ENCODE measurements at places on chromosomes 5 and 9.
A peak's percentile ranks its signal among the peaks of the same experiment; 100 is the strongest.

GRCh38 chr5:144191531-144191930 lies 20.9 kb downstream of the KCTD16 start:
- no peak for DNase-seq

GRCh38 chr9:87503430-87503829 lies 5.8 kb downstream of the DAPK1 start:
- DNase-seq, result no peak

- no peak for DNase-seq
Observed at GRCh38 chr9:127415141-127415540, 9.0 kb upstream of the ZNF79 start.

GRCh38 chr9:3036333-3036700 lies 192.4 kb upstream of the PUM3 start:
- no peak for DNase-seq

DNA sequence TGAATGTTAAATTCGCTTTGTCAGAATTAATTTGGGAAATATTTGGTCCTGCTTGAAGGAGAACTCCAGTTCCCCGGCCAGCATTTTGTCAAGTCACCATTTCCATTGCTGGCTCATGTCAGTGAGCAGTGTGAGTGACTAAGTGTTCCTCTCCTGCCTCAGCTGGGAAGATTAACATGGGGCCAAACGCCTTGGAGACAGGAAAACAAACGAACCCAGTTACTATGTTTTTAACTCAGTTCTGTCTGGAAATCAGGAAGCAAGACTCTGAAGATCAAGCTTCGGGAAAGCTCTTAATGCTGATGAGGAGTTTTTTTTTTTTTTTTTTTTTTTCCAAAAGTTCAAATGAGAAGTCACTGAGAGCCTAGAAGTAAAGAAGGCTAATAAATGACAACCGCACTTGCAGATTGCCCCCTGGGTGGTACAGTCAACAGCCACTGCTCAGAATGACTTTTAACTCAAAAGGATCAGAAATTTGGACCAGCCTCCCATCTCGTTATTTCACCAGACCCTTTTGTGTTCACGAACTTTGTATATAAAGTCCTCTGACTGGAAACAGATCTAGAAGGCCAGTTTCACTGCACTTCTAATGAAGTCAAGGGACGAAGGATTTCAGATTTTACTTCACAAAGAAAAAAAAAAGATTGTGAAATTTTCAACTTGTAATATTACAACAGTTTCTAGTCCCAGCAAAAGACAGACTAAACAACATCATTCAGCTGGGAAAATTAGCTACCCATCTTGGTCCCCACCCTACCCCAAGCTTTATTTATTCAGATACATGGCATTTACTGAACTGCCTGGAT lies 121.3 kb downstream of the LHFPL2 start:
- peak; percentile 79 for DNase-seq

DNA sequence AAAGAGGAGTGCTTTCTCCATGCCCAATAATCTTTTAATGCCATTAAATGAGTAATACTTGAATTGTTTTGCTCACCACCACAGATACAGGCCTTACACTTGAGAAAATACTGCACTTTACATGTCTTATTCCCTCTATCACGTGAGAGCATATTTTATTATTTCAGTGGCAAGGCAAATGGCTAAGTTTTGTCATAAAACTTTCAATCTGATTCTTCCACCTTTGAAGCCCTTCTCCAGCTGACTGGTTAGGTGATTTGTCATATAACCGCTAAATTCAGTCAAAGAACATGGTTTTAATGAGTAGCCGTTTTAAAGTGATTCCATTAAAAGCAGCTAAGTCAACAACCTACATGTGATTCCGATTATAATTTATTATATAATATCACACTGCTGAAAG lies 43.8 kb downstream of the FAT2 start:
- no peak for DNase-seq

- no peak for DNase-seq
Observed at GRCh38 chr5:36945687-36946086, 69.1 kb downstream of the NIPBL start.

GRCh38 chr5:68884144-68884754 lies 209.6 kb upstream of the SLC30A5 start:
- no peak for DNase-seq

DNA sequence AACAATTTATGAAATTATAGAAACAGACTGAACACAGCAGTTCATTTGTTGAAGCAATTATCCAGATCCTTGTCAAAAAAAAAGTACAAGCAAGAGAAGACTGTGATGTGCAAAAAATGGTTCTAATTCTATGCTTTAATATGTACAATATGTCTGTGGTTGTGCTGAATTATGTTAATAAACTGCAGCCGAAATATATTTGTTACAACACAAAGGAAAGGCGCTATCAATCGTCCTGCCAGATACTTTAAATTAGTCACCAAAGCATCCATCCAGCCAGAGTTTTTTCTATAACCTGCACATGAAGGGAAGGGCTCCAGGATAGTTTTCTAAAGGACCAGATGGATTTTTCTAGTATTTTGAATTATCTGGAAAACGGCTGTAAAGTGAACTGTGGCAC lies 259.5 kb downstream of the BNC2 start:
- DNase-seq, result no peak

GRCh38 chr9:110128664-110129329 lies 79.2 kb downstream of the C9orf152 start:
- no peak for DNase-seq

DNA sequence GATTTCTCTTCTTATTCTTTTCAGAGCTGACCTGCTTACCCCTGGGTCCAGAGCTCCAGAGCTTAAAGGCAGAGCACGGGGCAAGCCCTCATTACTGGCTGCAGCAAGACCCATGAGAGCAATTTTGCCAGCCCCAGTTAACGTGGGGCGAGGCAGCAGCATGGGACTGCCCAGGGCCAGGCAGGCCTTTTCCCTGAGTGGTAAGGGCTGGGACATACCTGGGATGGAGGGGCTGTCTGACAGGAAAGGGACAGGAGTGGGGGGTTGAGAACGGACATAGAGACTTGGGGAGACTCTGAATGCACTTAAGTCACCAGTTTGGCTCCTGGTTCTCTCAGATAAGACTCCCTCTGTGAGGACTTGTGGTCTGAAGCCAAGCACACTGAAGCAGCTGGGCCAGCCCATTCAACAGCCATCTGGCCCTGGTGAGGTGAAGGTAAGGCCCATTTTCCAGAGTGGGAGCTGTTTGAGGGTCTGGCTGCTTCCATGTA lies 26.2 kb downstream of the HMGXB3 start:
- DNase-seq, result no peak

GRCh38 chr9:16217943-16218701 lies 652.3 kb downstream of the BNC2 start:
- DNase-seq, result no peak

GRCh38 chr5:1465117-1465516 lies 19.9 kb upstream of the SLC6A3 start:
- no peak for DNase-seq

DNA sequence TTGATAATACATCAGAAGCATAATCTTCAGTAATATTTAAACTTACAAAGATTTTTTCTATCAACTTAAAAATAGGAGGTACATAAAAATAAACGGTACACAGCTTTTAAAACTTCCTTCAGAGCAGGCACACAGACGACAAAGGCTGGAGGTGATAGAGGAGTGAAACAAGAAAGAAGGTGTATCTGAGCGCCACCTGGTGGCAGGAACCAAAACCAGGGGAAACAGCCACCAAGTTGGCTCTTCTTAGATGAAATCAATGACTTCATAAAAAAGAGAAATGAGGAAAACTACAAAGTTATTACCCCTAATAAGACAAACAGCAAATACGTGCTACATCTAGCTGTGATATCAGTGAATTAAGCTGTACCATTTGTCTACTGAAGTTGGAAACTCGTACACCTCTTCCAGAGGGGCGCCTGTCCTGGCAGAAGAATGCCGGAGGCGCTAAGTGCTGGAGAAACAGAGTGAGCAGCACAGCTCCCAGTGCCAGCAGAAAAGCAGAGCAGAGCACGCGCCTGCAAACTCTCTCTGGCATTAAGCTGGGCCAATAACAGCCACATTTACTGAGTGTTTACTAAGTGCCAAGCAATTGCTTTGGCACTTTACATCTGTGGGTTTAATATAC lies 85.9 kb downstream of the SETX start:
- no peak for DNase-seq

DNA sequence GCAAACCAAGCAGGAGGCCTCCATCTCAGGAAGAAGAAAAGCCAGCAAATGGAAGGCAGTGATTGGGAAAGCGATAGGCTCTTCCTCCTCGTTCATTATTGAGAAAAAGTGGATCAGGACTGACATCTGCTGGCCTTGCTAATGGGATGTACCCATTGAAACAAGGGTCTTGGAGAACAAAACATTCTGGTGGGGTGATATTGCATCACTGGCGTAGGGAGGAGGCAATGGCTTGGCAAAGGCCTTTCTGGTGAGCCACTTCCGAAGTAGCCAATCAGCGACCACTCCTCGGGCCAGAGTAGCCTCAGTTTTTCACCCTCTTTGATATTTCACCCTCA lies 86.7 kb upstream of the NFIB start:
- DNase-seq, result peak; percentile 47

- DNase-seq, result no peak
Observed at GRCh38 chr5:4410151-4410550, 730.0 kb upstream of the ADAMTS16 start.

GRCh38 chr9:95508242-95508967 lies 8.4 kb downstream of the PTCH1 start:
- DNase-seq, result no peak

DNA sequence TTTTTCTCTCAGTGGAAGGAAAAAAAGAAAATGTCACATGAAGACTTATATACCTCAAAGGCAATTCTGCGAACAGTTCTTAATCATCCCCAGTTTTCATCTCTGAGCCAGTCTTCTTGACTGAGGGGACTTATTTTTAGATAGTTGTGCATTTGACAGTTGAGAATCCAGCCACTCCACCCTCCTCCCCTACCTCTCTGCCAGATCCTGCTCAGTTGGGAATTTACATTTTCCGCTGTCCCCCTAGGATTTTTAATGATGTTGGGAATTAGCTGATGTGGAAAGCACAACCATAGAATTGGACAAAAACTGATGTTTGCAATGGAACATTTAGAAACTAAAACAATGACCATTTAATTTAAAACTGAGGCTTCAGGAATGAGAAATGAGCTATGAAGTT lies 194.3 kb upstream of the PIK3R1 start:
- DNase-seq, result no peak

GRCh38 chr5:81849770-81850367 lies 99.0 kb upstream of the SSBP2 start:
- no peak for DNase-seq

DNA sequence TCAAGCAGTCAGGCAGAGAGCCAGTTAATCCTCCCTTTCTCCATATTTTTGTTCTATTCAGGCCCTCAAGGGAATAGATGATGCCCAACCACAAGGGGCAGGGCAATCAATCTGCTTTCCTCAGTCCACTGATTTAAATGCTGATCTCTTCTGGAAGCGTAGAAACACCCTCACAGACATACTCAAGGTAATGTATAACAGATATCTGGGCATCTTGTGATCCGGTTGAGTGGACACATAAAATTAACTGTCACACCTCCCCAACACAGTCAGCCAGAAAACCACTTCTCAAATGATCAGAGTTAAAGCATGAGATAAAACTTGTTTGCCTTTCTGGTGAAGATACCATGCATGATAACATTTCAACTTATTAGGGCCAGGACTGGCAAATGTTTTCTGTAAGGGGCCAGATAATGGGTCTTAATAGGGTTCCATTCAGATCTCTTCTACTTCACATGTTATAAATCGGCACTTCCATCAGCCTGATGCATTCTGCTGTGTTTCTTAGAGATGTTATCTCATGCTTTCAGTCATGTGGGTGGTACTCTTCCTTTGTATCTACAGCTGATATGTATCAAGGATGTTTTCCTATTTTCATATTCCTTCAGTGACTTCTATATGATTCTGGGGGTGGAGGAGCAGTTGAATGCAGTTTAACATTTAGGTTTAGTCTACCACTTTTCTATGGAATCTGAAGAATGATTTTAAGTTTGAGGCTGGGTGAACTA lies 58.9 kb upstream of the CNTLN start:
- DNase-seq, result no peak
